Stimulated activated effector memory CD8-positive, alpha-beta T cell treated with anti-CD3 and anti-CD28 coated beads, Interleukin-12 subunit alpha, Interleukin-12 subunit beta, amount 100 ng/mL, for 72 hours (primary cell): ENCODE measurements at places on chromosomes 7 and 10.

GRCh38 chr7:134186801-134187200, 59.7 kb downstream of the LRGUK start:
- no peak for DNase-seq

- no peak for DNase-seq
These were observed 76.2 kb downstream of the PLCE1 start for GRCh38 chr10:94069884-94070283.

DNA sequence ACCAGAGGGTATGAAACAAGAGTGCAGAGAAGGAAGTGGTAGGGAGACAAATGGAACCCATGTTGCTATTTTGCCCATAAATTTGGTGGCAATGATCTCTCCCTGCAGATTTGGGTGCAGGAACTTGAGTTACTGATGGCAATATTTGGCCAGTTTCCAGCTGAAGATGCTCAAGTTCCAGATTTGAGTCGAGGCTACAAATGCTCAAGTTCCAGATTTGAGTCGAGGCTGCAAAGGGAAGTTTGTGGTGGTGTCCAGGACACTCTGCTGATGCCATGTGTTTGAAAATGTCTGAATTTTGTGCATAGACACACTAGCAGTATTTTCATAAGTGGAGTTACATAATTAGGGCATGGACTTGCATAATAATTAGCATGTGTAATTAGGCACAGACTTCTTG, 40.8 kb downstream of the TBXAS1 start:
- DNase-seq = no peak

DNA sequence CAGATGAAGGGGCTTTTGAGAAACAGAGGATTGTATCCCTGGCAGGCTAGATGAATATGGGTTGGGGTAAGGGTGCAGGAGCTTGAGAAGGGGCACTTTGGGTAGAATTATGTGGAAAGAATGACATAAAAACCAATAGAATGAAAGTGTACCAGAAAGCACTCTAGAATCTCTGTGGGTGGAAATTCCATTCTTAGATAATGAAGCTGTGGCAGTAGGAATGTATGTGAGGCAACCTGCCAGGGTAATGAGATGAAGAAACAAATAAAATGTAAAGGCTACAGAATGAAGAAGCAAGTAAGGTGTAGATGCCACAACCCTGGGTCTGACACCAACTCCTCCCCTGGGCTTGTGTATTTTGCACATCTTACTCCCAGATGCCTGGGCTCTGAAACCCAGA, 16.8 kb downstream of the NOBOX start:
- no peak for DNase-seq
